ENCODE measurements at places on chromosomes 5 and 9.

GRCh38 chr5:56480705-56481427 is 247.7 kb upstream of the ANKRD55 start:
- DNase-seq: no peak

DNA sequence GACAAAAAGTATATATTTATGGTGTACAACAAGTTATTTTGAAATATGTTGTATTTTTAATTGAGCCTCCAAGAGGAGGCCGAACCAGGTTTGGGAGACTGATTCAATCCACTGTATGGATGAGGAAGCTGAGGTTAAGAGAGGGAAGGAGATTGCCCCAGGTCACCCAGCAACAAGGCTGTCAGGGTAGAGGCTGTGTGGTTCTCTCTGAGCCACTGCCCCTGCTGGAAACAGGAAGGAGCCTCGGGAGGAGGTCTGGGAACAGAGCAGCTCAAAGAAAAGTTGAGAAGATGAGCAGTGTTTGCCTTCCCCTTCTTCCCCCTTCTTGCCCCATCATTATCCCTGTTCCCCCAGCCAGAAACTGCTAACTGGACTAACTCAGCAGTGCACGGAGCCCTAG is 6.6 kb upstream of the FAT2 start:
- no peak for DNase-seq

DNA sequence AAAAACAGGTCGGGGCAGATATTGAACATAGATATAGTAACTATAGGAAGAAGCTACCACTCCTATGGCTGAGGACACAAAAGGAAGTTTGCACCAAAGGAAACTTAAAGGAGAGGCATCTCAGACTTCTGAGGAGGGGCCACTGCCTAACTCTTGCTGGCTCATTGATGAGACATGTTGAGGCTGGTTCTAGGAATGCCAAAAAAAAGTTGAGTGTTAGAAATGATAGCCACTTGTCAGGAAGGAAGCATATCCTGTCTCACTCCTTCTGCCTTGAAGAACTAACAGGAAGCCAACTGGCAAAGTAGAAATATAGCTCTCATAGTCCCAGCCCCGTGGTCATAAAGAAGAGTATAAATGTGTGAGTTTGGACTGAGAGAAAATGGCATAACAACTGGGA is 23.3 kb upstream of the STOM start:
- no peak for DNase-seq

DNA sequence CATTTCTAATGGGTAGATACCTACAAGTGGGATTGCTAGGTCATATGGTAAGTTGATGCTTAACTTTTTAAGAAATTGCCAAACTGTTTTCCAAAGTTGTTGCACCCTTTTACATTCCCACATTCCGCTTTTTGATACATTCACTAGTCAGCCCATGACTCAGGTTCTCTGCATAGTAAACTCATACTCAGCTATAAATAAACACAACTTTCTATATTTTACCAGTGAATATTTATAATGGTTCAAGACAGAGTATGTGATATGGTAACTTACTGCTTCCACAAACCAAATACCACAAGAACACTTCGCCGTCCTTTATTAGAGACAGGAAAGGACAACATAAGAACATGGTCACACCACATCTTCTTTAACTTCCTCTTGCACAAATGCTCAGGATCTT is 54.0 kb downstream of the PLPP1 start:
- no peak for DNase-seq

GRCh38 chr5:168934169-168934568 is 355.0 kb upstream of the PANK3 start:
- no peak for DNase-seq

GRCh38 chr5:93723681-93724080 is 17.7 kb downstream of the POU5F2 start:
- DNase-seq: no peak

GRCh38 chr9:374736-375135 is 160.1 kb downstream of the DOCK8 start:
- DNase-seq: no peak

DNA sequence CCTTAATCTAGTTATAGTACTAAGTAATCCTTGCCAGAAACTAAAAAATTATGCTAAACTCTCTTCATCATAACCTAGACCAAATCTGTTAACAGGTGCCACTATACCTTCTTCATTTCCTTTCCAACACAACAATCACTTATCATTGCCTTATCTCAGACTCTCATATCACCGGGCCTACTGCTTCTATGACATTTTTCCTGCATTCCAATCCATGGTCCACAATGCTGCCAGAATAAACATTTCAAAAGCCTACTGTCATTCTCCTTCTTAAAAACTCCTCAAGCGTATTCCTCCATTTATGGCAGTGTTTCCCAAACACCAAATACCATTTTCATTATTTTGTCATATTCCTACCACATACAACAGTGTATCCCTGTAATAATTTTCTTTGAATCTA is 6.5 kb downstream of the PPP6C start:
- no peak for DNase-seq

DNA sequence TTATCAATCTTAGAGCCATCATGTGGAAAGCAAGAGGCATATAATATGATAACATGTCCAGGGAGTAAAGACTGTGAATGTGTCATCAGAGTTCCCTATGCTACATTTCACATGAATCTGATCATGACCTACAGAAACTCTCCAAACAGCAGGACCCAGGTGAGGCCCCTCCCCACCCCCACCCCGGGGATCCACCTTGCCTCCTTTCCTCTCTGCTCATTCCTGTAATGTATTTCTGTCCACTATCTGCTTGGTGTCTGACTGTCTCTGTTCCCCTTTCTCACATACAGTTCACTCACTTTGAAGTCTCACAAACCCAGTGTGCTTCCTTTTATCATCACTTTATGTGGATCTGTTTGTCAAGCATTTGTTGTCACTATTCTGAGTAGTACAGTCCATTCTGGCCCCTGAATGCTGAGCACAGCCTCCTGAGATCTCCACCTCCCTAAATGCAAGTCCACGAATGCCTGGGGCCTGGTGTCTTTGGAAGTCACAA is 76.4 kb upstream of the SMARCA2 start:
- peak; percentile 17 for DNase-seq

- DNase-seq: no peak
Measured at GRCh38 chr5:64744914-64745313, 23.6 kb downstream of the SREK1IP1 start.

GRCh38 chr9:16899606-16900005 is 29.1 kb upstream of the BNC2 start:
- DNase-seq: no peak

- no peak for DNase-seq
Measured at GRCh38 chr5:134958755-134959154, 9.0 kb upstream of the CATSPER3 start.

- no peak for DNase-seq
Measured at GRCh38 chr9:69199769-69200470, 25.8 kb downstream of the TJP2 start.
